Right lung (tissue), 10 donors: ENCODE measurements at places on chromosomes 2 and 18. TPM values are rescaled to one million over a fixed set of nuclear protein-coding genes. Genes with fewer than 3 reads are reported as not detected.

The DTNA gene
- 9.2 TPM for polyA plus RNA-seq

The TUBB8B gene
- not detected for polyA plus RNA-seq

The TMEM185B gene
- 22.6 TPM for polyA plus RNA-seq

The SERPINB2 gene
- polyA plus RNA-seq, result 0.24 TPM

The CXCR4 gene
- 46.6 TPM for polyA plus RNA-seq

The KIF5C gene
- polyA plus RNA-seq, result 23.8 TPM

The IL36B gene
- not detected for polyA plus RNA-seq

The SNED1 gene
- polyA plus RNA-seq, result 58.3 TPM

The FBXO15 gene
- polyA plus RNA-seq, result 2.4 TPM

The GKN2 gene
- polyA plus RNA-seq, result 2.2 TPM

The YPEL5 gene
- 112 TPM for polyA plus RNA-seq

The CXCR1 gene
- 0.13 TPM for polyA plus RNA-seq

The DAPL1 gene
- polyA plus RNA-seq, result 0.37 TPM

The CDK15 gene
- 0.33 TPM for polyA plus RNA-seq

The CERKL gene
- polyA plus RNA-seq, result 7.1 TPM

The AGAP1 gene
- 15.5 TPM for polyA plus RNA-seq

The CYP27C1 gene
- polyA plus RNA-seq, result 11.9 TPM

The MAPK4 gene
- 1.9 TPM for polyA plus RNA-seq

The IL1R2 gene
- 0.90 TPM for polyA plus RNA-seq

The IDH1 gene
- 87.5 TPM for polyA plus RNA-seq

The FAM161A gene
- polyA plus RNA-seq, result 27.7 TPM

The CNTNAP5 gene
- not detected for polyA plus RNA-seq

The EFEMP1 gene
- polyA plus RNA-seq, result 111 TPM

The ASXL3 gene
- 9.3 TPM for polyA plus RNA-seq

The LYG2 gene
- 0.69 TPM for polyA plus RNA-seq

The MARCHF4 gene
- 0.36 TPM for polyA plus RNA-seq

The PLGLB2 gene
- polyA plus RNA-seq, result 1.1 TPM

The TBR1 gene
- not detected for polyA plus RNA-seq

The ACADL gene
- 24.5 TPM for polyA plus RNA-seq

The ZNF521 gene
- polyA plus RNA-seq, result 32.9 TPM

The EPHA4 gene
- polyA plus RNA-seq, result 26.0 TPM

The GPR45 gene
- polyA plus RNA-seq, result 0.13 TPM

The ABCB11 gene
- 0.03 TPM for polyA plus RNA-seq

The DSC1 gene
- not detected for polyA plus RNA-seq

The PRKAG3 gene
- 0.76 TPM for polyA plus RNA-seq

The PHOSPHO2 gene
- polyA plus RNA-seq, result 17.0 TPM

The IL36G gene
- 0.46 TPM for polyA plus RNA-seq

The IL36A gene
- polyA plus RNA-seq, result not detected

The SOX11 gene
- polyA plus RNA-seq, result 39.7 TPM

The WDR54 gene
- 36.6 TPM for polyA plus RNA-seq

The LHCGR gene
- 0.13 TPM for polyA plus RNA-seq

The ALLC gene
- polyA plus RNA-seq, result not detected

The SPEG gene
- 35.5 TPM for polyA plus RNA-seq

The MC4R gene
- polyA plus RNA-seq, result 0.45 TPM

The VWA3B gene
- polyA plus RNA-seq, result 3.0 TPM

The KHK gene
- polyA plus RNA-seq, result 4.9 TPM
